Astrocyte of the hippocampus (primary cell): ENCODE measurements at places on chromosomes 6 and 20.

DNA sequence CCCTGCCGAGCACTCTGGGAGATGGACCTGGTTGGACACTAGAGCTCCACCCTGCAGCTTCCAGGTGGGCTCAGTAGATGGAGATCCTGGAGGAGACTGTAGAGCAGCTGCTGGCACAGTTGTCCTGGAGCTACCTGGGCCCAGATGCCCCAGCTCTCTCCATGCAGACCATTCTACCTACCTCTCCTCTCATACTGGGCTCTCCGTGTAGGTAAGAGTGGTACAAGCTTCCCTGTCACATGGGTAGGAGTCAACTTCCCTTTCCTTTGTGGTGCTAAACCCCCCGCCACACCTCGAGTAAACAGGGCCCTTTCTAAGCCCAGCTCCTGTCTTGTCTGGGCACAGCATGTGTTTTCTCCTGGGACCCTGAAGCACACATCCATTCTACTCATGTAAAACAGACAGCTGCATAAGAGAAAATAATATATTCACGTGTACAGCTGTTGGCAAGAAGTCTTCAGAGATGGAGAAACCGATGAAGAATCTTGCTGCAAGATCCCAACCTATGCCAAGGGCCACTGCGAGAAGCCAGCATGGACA lies 108.1 kb upstream of the DUSP22 start:
- DNase-seq = no peak

GRCh38 chr6:169977434-169978265 lies 226.2 kb downstream of the ERMARD start:
- no peak for DNase-seq

- no peak for DNase-seq
Observed at GRCh38 chr6:99608059-99608885, 1.6 kb downstream of the PRDM13 start.

DNA sequence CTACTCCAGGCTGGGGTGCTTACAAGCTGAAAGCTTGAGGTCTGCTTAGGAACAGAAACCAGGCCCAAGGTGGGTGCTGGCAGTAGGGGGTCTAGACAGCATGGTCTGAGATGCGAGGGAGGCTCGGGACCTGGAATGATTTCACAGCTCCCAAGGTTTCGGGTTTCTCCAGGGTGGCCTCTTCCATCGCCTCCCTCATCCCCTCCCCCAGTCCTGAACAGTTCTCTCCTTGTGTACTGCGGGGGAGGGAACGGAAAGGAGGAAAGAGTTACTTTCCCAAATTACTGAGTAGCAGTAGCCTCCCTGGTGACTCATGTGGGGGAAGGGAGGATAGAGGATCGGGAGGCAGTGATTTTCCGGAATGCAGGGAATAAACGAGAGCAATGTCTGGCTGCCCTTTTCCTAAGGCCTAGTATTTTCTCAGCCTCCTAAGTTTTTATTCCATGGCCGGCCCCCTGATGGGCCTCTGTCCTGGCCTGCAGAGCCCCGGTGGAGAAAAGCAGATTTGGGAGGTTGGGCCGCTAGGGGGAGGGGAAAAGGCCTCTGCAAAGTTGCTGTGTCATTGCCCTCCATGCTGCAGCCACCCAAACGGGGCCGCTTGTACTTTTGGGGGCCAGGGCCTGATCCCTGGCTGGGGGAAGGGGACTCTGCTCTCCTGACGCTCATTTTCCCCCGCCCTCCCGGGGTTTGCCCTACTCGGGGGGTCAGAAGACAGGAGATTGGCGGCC lies 1.5 kb downstream of the BRD2 start:
- DNase-seq = peak; percentile 91

GRCh38 chr20:33062105-33062824 lies 8.6 kb downstream of the BPIFB3 start:
- DNase-seq = no peak

GRCh38 chr6:119350952-119351372 lies 1.4 kb upstream of the MAN1A1 start:
- DNase-seq = peak; percentile 55

- DNase-seq = no peak
Observed at GRCh38 chr6:126632271-126632670, 292.4 kb downstream of the CENPW start.

DNA sequence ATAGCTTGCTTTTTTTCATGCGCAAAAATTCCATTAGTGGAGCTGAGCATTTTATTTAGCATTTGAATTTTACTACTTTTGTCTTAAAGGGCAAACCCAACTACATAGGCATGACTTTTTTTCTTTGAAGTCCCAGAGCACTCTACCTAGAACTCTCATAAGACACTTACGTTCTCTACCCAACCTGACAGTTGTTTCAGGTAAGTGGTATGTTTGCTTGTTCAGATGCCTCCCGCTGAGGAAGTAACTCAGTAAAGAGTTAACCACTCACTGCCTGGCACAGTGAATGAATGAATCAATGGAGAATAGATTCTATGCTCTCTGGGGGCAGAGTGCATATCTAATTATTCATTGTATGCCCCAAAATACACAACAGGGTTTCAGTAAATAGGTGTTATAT lies 212.3 kb upstream of the PRDM1 start:
- no peak for DNase-seq

- no peak for DNase-seq
Observed at GRCh38 chr6:158474961-158475343, 84.9 kb upstream of the TMEM181 start.

GRCh38 chr6:6201200-6201599 lies 119.3 kb downstream of the F13A1 start:
- DNase-seq = no peak

DNA sequence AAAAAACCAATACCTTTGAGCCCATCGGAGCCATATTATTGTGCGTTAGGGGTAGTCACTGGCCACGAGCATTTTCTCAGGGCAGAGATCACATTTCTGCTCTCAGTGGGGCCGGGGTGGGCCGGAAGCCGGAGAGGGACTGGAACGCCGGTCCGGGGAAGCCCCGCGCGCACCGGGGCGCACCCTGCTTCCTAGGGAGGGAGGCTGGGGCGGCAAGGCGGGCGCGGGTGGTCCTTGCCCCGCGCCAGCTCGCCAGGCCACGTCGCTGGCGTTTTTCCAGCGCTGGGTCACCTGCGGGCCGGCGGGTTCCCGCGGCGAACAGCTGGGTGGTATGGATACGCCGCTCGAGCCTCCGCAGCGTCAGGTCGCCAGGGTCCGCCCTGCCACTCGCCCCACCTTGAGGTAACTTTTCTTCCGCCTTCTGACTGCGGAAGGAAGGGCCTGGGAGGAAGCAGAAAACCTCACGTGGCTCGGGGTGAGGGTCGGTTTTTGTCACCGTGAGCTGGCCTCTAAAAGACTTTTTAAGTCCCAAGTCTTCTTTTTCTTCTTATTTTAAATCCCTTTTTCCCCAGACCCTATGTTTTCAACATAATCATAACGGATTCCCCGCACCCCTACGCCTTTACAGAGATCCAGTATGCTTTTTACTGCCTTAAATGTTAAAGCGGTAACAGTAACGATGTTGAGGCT lies 2.7 kb upstream of the EEF1A1 start:
- peak; percentile 58 for DNase-seq

DNA sequence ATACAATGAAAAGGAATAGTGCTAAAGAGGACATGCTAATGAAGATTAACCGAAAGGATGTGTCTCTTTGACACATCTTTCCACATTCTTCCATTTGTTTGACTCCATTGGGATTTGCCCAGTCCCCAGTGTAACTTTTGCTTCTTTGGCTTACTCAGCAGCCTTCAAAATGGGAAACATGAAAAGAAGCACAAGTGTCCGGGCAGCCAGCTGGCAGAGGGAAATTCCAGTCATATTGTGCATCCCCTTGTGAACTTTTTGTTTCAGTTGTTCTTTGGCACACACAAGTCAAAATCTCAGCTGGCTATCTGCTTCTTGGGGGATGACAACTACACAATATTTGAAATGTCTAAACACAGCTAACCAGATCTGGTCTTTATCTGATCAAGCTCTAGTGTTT lies 157.4 kb downstream of the OGFRL1 start:
- no peak for DNase-seq

DNA sequence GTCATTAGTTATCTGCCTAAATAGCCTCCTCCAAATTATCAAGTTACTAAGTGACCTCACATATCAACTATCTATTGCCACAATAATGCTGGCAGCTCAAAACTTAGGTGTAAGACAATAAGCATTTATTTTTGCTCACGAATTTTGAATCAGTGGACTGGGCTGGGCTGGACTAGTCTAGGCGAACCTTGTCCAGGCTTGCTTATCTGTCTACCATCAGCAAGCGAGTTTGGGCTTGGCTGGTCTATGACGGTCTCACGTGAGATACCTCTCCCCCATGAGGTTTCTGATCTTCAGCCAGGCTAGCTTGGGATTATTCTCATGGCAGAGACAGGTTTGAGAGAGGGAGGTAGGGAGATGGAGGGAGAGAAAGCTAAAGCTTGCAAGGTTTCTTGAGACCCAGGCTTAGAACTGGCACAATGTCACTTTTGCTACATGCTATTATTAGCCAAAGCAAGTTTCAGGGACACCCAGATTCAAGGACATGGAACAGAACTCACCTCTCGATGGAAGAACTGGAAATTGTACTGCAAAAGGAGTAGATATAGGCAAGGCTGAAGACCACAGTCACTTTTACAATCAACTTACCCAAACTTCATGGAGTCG lies 80.9 kb downstream of the WASF1 start:
- no peak for DNase-seq

DNA sequence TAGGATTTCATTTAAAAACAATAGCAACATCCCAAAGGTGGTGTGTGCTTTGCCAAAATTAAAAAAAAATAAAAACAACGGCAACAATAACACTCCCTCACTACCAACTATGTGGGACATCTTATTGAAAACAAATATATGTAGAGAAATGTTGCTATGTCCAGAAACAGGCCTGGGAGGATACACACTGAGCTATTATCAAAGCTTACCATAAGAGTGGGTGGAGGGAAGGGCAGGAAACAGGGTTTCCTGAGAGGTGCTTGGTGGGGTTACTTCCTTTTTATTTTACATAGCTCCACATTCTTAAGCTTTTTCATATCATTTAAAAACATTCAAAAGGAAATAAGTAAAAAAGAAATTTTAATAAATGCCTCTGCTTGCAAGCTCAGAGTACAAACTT lies 150.0 kb upstream of the RIPOR2 start:
- no peak for DNase-seq

DNA sequence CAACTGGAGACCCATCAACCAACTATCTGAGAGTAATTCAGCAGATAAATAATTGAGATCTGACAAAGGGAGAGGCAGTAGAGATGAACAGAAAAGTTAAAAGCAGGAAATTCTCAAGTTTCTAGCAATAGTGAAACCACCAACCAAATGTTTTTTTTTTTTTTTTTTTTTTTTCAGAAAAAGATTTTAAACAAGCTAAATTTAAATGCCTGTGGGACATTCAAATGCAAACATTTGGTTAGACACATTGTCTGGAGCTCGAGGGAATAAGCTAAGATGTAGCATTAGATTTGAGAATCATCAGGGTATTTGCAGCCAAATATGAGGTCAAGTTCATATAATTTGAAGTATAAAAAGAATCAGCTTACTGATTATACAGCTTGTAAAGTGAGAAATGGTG lies 16.4 kb downstream of the RANBP9 start:
- no peak for DNase-seq

GRCh38 chr6:26017632-26017966 lies 55.0 kb downstream of the TRIM38 start:
- DNase-seq = peak; percentile 90

GRCh38 chr6:30447237-30447636 lies 42.1 kb upstream of the HLA-E start:
- peak; percentile 24 for DNase-seq

DNA sequence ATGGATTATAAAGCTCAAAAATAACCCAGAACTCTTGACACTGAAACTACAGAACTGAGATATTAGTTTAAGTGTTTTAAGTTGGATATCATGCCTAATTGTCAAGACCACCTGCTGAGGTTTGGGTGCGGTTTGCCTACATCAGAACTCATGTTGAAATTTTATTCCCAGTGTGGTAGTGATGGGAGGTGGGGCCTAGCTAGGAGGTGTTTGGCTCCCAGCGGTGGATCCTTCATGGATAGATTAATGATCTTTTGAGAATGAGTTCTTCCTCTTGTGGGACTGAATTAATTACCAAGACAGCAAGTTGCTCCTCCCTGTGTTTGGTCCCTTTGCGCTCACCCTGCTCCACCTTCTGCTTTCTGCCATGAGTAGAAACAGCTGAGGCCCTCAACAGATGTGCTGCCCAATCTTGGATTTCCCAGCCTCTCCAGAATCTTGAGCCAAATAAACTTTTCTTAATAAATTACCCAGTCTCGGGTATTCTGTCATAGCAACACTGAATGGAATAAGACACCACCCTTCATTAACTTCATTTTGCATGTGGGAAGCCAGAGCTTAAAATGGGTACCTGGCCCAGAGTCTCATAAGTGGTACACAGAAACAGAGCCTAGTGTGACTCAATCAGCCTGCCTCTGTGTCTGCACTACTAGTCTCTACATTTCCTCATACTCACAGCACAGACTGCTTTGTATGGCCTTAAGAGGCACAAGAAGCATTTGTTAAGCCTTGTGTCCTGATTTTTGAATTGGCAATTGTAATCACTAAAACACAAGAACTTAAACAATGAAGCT lies 158.4 kb downstream of the IBTK start:
- DNase-seq = no peak

DNA sequence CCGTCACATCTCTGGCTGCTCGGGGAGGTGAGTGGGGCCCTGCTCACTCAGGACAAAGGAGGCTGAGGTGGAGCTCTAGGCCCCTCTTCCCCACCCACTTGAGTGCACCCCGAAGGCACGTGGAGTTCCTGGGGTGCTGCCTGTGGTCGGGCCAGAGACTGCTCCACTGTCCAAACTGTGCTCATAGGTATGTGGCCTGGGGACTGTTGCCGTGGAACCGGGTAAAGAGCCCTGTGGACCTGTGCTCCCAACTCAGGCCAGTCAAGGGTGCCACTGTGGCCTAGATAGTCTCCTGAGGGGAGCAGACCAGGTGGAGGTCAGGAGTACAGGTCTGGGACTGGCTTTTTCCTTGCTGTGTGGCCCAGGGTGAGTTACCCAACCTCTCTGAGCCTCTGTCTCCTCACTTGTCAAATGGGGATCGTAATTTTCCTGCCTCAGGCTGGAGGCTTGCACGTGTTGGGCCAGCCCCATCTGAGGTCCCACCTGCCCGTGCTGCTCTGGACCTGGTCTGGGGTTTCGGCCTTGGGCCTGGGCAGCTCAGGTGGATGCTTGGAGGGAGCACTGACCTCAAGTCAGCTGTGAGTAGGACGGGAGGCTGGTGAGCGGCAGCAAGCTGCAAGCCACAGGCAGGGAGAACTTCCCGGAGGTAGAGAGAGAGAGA lies 12.4 kb upstream of the NPBWR2 start:
- DNase-seq = peak; percentile 14

- no peak for DNase-seq
Observed at GRCh38 chr6:146891615-146892265, 293.0 kb downstream of the ADGB start.

DNA sequence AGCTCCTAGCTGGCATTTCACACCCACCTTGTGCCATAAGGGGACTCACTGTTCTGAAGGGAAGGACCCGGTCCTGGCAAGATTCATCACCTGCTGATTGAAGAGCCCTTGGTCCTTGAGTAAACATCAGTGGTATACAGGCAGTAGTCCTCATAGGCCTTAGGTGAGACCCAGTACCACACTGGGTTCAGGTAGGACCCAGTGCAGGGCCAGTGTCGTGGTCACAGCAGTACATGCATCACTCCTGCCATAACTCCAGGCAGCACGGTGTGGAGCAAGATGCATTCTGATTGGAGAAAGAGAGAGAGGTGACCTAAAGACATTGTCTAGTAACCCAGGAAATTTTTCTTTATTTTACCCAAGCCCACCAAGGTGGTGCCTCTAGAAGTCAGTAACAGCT lies 49.1 kb upstream of the THBS2 start:
- DNase-seq = no peak

- no peak for DNase-seq
Observed at GRCh38 chr20:8082989-8083388, 49.1 kb upstream of the PLCB1 start.

- DNase-seq = no peak
Observed at GRCh38 chr6:157620944-157621343, 202.1 kb upstream of the SNX9 start.
